Parietal lobe (tissue), 2 donors: ENCODE measurements at places on chromosomes 1 and 21. TPM values are rescaled to one million over a fixed set of nuclear protein-coding genes. Genes with fewer than 3 reads are reported as not detected.

Gene SLC66A1
- total RNA-seq = 25.7 TPM

Gene ITLN2
- total RNA-seq = not detected

Gene PTPN7
- total RNA-seq = not detected

Gene AMY1C
- total RNA-seq = not detected

Gene PUM1
- 180 TPM for total RNA-seq
